Frontal cortex (tissue), 4 donors: ENCODE measurements at places on chromosomes 6 and 20.

GRCh38 chr6:73418081-73418741 is 23.6 kb downstream of the DDX43 start:
- no peak for DNase-seq

- DNase-seq: no peak
These were observed 7.7 kb upstream of the GJA10 start for GRCh38 chr6:89886378-89887120.

- DNase-seq: no peak
These were observed 42.2 kb downstream of the METTL24 start for GRCh38 chr6:110315869-110316398.

DNA sequence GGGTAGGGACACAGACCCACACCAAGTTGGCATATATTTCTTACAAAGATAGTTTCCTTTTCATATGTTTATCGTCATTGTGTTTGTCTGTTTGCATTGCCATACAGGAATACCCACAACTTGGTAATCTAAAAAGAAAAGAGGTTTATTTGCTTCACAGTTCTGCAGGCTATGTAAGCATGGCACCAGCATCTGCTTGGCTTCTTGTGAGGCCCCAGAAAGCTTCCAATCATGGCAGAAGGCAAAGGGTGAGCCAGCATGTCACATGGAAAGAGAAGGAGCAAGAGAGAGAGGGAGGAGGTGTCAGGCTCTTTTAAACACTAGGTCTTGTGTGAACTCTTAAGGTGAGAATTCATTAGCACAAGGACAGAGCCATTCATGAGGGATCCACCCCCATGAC is 52.5 kb downstream of the CCN2 start:
- DNase-seq: no peak

DNA sequence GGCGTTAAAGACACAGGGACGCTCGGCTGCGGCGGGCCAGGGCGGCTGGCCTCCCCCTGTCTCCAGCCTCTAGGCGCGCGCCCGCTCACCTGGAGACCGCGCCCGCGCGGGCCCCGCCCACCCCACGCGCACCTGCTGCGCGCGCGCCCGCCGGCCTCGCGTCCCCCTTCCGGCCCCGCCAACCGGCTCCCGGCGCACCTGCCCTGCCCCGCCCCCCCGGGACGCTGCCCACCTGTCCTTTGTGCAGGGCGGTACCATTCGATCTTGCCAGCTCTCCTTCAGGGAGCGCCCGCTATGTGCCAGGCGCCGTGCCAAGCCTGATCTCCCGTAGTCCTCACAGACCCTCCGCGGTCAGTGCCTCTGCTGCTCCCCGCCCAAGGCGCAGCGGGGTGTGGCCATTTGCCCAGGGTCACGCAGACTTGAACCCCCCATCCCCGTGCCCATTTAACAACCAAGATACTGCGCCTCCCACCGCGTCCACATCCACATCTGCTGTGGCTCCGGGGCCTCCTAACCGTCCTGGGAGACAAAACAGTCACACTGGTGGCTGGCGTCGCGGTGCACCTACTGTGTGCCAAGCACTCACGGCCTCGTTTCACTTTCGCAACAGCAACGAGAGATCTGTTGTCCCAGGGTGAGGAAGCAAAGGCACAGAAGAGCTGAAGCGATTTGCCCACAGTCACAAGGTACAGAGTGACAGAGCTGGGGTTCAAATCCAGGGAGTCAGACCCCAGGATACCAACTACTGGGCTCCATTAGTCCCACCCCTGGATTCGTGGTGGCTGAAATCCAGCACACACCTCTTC is 48.1 kb downstream of the NOL4L start:
- DNase-seq: no peak

DNA sequence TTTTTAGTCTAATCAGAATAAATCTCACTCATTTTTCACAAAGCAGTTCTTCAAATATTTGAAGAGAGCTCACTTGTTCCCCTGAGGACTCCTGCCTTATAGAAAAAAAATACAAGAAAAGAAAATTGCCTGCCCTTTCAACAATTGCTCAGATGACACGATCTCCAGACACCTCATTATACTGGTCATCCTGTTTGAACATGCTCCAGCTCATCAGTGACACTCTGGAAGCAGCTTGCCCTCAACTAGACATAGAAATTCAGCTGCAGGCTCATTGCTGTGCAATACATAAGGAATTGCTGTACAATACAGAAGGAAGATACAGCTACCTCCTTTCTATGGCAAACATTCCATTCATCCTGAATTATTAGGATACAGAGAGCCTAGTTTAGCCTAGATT is 73.1 kb downstream of the OPN5 start:
- no peak for DNase-seq

- no peak for DNase-seq
These were observed 150.3 kb downstream of the OTOR start for GRCh38 chr20:16898433-16898832.

GRCh38 chr6:112466373-112467151 is 119.4 kb downstream of the RFPL4B start:
- no peak for DNase-seq

DNA sequence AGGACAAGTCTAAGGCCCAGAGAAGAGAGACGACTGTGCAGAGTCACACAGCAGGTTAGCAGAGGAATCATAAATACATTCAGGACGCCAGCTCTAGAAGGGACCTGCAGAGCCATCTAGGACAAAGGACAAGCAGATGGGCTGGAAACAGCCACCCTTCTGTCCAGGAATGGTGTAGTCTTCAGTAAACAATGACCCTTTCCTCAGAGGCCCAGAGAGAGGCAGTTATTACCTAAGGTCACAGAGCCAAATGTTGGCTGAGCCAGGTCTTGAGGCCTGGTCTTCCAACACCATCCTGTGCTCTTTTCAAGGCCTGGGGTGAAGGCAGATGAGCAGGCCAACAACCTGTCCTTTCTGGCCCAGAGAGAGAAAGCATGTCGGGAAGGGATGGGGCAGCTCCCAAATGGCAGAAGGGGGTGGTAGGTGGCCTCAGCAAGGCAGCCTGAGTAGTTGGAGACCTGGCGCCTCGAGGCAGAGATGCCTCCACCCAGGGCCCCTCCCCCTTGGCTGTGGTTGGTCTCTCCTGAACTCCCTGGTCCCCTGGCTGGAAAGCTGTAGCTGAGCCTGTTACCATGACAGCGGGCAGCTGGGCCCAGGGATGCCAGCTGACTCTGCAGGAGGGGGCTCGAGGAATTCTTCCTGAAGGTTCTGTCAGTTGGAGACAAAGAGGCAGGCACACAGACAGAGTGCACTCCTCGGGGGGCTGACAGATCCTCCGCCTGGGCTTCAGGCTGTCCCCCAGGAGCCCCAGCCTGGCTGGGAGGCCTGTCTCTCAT is 24.8 kb downstream of the EPB41L1 start:
- DNase-seq: no peak

DNA sequence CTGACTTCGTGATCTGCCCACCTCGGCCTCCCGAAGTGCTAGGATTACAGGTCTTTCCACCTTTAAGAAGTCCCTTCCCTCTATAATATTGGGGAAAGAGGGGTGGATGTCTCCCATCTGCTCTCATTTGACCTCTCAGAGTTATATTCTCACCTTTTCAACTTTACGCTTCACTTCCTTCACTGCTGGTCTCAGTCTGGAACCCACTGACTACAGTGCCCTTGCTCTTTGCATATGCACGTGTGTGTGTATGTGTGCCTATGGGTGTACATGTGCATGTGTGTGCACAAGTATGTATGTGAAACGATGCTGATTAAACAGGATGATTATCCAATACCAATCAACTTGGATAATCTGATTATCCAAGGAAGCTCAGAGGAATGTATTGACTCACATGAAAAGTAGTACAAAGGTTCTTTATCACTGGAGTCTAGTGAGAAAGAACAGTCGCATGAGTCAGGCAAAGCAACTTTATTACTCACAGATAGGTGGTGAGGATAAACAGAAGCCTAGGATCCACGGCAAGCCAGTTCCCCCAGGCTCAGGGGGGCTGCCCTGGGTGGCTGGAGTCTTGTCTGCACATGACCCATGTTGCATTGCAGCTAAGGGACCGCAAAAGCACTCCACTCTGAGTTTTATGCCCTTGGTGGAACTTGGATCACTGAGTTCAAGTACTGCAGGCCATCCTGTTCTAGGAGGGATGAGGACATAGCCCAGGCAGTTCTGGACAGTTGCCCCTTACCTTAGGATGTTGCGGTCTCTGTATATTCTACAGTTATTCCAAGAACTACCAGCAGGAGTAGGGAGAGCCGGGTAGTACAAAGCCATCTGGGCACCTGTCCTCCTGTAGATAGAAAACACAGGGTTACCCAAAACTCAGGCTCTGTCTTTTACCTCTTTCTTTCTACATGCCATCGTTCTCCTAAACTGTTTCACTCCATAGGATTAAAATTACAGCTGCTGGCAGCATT is 50.9 kb downstream of the SNRNP48 start:
- no peak for DNase-seq

DNA sequence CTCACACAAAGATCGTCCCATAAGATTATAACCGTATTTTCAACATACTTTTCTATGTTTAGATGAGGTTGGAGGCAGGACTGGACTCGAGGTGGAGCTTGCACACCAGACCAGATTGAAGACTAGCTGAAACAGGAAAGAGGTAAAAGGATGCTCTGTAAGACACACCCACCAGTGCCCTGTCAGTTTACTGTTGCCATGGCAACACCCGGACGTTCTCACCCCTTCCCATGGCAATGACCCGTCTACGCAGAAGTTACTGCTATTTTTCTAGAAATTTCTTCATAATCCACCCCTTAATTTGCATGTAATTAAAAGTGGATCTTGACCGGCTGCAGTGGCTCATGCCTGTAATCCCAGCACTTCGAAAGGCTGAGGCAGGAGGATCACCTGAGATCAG is 13.6 kb upstream of the SRSF6 start:
- no peak for DNase-seq

GRCh38 chr6:166351715-166352285 is 9.5 kb upstream of the SFT2D1 start:
- DNase-seq: no peak

DNA sequence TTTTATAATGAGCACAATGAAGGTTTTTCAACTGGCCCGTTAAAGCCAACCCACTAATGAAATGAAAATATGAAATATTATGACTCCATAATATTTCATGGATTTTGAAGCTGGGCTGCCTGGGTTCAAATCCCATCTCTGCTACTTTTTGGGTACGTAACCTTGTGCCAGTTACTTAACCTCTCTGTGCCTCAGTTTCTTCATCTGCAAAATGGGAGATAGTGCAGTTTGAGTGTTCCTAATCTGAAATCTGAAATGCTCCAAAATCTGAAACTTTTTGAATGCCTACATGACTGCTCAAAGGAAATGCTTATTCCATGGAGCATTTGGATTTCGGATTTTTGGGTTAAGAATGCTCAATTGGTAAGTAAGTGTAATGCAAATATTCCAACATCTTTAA is 29.5 kb downstream of the PTPRA start:
- no peak for DNase-seq

GRCh38 chr20:13099676-13100075 is 90.9 kb downstream of the SPTLC3 start:
- DNase-seq: no peak

- DNase-seq: no peak
These were observed 96.9 kb upstream of the BHLHE23 start for GRCh38 chr20:63103402-63104311.

- peak; percentile 28 for DNase-seq
These were observed 110.8 kb upstream of the GPR6 start for GRCh38 chr6:109867009-109867969.

- no peak for DNase-seq
These were observed 213.9 kb downstream of the PREX1 start for GRCh38 chr20:48613926-48614325.

DNA sequence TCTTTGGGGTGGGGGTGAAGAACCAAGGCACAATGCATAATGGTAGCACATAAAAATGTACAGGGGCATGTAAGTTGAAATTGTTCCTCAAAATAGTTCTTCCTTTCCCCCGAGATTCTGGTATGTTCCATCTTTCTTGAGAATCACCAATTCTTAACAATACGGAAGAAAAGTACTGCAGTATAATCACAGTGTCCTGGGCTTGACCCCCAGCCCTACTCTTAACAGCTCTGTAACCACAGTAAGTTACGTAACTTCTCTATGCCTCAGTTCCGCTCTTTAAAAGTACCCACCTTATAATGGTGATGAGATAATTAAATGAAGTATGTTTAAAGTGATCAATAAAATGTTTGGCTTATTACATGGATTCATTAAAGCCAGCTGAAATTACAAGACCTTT is 104.5 kb downstream of the SMLR1 start:
- DNase-seq: no peak

GRCh38 chr6:34381081-34381480 is 11.4 kb downstream of the NUDT3 start:
- DNase-seq: no peak

DNA sequence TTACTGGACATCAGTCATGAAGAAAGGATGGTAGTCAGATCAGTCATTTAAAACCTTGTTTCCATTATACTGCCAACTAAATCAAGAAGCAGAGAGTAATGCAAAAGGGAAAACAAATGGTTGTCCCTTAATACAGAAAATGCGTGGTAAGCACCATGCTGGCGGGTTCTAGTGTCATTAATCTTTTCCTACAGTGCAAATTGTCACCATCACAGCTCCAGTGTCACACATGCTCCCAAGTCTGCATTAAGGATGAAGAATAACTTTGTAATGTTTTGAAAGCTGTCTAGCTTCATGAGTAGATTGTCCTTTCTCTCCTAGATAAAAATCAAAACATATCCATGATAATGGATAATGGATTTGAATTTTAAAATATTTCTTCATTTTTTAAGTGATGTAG is 735.6 kb downstream of the EPHA7 start:
- no peak for DNase-seq

DNA sequence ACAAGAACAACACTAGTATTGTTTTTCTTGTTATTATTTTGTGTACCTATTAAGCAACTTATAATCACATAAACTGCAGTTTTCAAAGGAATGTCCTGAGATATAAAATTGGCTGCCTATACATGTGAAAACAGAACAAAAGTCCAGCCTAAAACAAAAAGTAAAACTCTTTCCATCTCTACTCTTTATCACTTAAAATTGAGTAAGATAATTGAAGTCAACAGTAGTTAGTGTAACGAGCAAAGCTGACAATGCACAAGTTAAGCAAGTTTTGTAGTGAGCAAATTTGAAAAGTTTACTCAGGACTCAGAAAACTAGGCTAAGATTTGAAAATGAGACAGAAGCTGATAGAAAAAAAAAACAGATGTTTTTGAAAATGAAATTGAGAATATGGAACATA is 941.4 kb upstream of the MAN1A1 start:
- no peak for DNase-seq
